Glutamatergic neuron (in vitro differentiated cells): ENCODE measurements at places on chromosomes 12 and 14. TPM values are rescaled to one million over a fixed set of nuclear protein-coding genes. Genes with fewer than 3 reads are reported as not detected.

Gene TSPAN19
- total RNA-seq, result 2.9 TPM

GRCh38 chr14:100436745-100437406, 113.7 kb downstream of the SLC25A47 start:
- DNase-seq, result no peak

DNA sequence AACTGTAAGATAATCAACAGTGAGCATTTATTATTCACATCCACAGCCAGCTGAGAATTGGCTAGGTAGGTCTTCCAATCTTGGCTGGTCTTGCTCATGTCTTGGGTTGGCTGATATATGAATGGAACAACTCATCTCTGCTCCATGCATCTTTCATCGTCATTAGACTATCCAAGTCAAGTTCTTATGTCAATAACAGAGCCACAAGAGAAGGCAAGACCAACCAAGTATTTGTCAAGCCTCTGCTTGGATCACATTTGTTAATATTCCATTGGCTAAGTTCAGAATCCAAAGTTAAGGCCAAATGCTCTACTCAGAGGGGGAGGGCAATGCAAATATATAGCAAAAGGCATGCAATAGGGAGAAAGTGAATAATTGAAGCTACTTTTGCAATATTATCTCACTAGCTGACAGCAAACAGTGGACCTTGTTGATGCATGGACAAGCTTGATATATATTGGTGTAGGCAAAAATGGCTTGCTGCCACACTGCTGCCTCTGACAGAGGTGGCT, 53.1 kb downstream of the WASHC3 start:
- DNase-seq, result no peak

- no peak for DNase-seq
Observed at GRCh38 chr14:27050208-27050607, 452.4 kb upstream of the NOVA1 start.

DNA sequence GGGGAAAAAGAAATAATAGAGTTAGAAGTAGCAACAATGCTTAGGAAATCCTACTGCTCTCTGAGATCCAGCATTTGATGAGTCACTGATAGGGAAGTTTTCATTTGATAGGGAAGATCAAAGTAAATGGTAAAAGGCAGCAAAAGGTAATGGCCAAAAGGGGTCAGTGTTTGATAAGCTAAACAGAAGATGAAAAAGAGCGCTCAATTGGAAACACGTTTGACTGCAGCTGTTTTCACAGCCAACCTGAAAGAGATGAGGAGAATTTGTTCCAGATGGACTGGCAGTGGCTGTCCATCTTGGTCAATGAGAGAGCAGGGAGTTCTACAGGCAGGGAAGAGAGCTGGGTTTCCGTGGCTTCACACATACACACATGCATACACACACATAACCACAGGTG, 264.2 kb downstream of the TMEM132C start:
- DNase-seq, result no peak

DNA sequence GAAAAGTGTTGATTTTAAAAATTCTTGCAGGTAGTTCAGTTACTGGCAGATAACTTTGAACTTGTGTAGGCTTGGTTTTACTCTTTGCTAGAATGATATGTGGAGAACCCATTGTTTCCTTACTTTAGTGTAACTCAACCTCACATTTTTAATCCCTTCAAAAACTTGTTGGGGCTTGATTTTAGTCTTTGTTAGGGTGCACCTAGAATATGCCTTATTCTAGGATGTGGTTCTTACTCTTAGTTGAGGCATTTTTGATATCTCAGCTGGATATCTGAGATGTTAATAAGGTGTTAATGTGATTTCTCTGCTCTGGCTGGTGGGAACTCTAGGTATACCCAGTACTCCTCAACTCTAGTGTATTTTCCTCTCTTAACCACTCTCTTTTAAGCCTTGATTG, 10.0 kb downstream of the MNAT1 start:
- no peak for DNase-seq

- DNase-seq, result no peak
Observed at GRCh38 chr14:61694039-61694438, 1.3 kb upstream of the HIF1A start.

- no peak for DNase-seq
Observed at GRCh38 chr14:66910311-66910840, 278.9 kb upstream of the GARIN2 start.

Gene LMO3
- total RNA-seq, result 0.78 TPM

Gene COCH
- total RNA-seq, result 29.0 TPM

DNA sequence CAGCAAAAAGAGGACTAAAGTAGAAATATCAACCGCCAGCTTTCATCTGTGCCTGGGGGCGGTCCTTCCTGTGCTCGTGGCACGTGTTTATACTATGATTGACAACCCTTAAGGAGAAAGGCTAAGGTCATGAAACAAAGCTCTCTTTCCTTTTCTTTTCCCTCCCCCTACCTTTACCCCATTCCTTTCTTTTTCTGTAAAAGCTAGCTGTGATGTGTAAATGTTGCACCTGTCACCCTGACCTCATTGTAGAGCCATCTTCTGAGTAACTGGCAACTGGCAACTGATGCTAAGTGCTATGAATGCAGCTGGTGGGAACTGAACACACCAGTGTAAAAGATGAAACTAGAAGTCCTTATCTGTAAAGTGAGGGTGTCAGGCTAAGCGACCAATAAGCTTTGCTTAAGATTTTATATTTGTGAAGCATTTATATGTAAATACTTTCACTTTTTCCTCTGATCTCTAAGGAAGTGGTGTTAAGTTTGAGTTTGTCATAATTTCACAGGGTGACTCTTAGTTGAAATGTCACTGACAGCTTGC, 102.8 kb upstream of the BCAT1 start:
- no peak for DNase-seq

GRCh38 chr12:121364683-121365121, 12.5 kb upstream of the ANAPC5 start:
- no peak for DNase-seq

Gene ZDHHC22
- 77.3 TPM for total RNA-seq

Gene TUBA1A
- 7,184 TPM for total RNA-seq

Gene FOXG1
- not detected for total RNA-seq

DNA sequence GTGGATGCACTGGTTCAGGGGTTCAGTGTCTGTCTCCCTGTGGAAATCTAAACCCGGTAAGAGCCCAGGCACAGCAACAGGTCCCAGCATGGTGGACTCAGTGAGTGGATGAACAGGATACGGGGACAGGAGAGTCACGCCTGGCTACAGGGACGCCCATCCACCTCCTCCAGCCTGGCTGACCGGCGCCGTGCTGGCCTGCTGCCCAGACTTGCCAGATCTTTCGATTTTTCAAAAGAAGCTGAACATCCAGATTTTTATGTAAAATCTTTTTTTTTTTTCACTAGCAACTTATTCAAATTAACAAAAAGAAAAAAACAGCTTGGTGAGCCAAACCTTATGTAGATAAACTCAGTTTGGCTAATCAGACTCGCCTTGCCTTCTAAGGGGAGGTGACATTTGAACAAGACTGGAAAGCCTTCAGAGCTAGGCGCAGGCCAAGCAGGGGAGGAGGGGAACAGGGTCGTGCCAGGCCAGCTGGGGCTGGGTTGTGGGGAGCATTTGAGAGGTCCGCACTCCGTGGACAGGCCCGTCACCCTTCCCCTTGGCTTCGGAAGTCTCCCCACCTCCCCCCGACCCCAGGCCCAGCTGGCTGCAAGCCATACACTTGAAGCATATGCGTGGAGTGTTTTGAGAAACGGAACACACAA, 87.8 kb upstream of the NCOR2 start:
- DNase-seq, result peak; percentile 49

DNA sequence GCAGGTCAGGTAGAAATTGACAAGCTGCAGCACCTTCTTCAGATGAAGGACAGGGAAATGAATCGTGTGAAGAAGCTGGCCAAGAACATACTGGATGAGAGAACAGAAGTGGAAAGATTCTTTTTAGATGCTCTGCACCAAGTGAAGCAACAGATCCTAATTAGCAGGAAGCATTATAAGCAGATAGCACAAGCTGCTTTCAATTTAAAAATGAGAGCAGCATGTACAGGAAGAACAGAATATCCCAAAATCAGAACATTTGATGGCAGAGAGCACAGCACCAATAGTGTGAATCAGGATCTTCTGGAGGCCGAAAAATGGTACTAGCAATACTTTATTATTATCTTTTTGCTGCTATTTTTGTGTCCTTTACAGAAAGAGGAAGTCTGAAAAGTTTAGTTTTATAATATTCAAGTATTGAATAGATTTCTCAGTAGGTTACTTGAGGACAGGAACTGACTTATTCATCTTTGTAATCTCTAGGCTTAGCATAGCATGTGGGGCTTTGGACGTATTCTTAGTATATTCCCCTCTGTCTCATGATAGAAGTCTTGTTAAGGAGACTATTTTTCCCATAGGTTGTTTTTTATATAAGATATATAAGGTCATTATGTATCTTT, 30.8 kb downstream of the BBOF1 start:
- no peak for DNase-seq

DNA sequence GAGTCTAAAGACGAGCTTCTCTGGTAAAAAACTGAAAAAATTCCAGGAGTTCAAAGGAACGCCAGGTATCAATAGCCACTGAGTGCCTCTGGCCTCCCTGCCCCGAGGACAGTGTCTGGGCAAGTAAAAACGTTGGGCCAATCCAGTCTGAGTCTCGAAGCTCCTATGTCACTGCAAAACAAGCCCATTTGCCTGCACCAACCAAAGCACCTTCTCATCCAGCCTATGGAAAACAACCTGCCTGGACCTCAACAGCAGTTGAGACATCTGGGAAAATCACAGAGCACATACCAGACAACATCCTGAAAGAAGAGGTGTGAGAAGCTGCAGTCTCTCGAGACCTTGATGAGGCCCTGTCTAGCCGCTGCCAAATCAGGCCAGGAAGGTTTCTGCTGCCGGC, 56.6 kb downstream of the RNF34 start:
- DNase-seq, result no peak

- no peak for DNase-seq
Observed at GRCh38 chr12:58359084-58359483, 417.7 kb downstream of the ATP23 start.

DNA sequence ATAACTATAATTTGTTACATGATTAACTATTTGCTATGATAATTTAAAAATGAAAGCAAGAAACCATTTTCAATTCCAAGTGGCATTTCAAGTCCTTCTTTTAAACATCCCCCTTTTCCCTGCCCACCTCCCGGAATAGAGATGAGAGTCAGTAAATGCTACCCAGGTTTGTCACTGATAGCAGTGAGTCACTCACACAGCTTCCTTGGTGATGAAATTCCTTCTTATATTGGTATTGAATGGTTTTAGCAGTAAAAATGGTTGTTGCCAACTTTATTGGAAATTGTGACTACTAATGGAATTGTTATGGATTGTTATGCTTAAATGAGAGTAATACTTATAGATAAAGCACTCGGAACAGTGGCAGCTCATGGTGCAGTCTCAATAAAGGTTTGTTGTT, 90.5 kb downstream of the PPM1A start:
- no peak for DNase-seq
